ENCODE measurements at places on chromosomes 1 and 21.

DNA sequence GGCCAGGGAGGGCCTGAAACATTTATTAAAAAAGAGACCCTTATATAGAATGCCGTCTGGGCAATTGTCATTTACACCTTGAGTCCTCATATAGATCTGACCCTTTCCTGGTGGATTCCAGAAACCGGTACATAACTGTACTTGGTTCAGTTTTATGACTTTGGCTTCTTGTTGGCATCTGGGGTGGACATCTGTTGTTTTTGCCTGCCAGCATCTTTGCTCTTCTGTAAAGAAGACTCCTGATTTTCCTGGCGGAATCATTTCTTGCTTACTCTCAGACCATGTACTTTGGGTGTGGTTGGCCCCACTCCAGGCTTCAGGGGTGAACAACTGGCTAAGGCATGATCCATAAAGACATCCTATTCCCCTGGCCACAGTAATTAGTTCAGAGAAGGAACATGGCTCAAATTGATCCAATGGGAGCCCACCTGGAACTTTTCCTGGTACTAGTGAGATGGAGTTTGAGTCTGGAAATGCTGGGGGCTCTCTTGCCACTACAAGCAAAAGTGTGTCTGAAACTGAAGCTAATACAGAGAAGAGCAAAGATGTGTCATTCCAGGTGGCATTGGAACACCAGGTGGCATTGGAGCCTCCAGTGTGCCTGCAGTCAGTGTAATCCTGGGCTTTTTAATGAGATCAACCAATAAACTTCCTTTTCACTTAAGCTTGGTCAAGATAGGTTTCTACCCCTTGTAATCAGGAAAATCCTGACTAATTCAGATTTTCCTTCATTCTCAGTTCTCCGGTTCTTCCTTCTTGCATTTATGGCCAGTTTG, 332.5 kb upstream of the CAMK1G start:
- no peak for DNase-seq

DNA sequence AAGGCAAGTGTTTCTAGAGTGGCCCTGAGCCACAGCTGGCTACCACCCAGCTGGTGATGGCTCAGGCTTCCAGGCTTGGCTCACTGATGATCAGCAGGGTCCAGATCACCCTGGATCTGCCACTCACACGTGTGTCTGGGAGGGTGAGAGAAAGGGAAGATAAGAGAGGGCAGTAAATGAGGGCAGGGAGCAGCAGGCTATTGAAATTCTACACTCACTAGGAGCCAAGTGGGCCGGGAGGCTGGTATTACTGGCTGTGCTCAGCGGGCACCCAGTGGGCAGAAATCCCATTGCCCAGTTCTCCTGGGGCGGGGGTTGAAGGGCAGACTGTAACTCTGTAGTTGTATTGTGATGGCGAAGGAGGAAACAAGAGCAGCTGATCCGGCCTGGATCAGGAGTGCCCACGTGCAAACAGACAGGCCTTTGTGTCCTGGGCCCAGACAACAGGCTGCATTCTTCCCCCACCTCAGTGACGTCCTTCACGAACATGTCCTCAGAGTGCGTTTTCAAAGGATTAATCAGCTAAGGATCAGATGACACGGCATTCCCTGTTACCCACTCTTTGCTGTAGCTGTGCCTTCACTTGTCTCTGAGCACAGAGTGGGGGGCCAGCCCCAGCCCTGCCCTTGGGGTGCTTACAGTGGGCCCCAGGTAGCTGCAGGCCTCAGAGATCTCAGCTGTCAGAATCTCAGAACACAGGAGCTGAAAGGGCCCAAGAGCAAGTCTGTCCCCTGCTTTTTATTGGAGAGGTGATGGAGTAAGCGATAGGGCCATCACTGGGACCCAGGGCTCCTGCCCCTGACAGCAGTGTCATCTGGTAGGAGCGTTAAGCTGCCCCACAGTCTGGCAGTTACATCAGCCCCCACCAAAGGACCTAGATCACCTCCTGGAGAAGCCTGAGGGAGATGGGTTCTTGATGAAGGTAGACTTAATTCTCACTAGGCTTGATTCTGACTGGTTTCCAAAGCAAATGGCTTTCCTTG, 60.5 kb downstream of the ATP1A1 start:
- peak; percentile 94 for DNase-seq

DNA sequence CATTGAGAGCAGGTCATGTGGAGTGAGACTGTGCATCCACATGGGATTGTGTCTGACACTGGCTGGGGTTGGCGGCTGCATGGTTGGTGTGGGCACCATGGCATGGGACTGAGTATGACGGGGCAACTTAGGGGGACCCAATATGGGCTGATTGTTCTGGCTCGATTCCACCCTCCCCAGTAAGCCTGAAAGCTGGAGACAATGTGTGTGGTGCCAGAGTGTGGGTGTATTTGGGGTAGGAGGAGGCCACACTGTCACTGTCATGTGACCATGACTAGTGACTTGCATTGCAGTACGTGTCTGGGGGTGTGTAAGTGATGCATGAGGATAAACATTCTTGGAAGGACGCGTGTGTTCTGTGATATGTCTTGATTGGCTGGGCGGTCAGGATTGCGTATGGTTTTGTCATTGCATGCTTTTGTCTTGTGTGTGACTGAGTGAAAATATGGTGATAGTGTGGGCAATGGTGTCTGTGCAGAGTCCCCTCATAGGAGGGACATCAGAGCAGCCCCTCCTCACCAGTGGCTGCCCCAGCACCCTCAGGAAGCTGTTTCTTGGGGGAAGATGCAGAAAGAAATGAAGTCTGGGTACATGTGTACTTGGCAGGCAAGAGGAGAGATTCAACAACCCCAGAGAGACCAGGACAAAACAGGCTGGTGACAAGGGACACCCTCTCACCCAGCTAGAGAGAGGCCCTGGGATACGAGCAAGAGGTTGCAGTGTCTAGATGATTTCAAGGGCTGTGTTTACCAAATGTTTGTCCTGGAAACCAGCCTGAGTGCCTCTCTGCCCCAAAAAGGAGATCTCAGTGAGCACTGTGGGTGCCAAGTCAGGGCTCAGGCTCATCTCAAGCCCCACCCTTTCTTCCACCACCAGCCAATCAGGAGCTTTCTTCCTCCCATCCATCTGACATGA, 36.3 kb downstream of the SDC3 start:
- DNase-seq: no peak

DNA sequence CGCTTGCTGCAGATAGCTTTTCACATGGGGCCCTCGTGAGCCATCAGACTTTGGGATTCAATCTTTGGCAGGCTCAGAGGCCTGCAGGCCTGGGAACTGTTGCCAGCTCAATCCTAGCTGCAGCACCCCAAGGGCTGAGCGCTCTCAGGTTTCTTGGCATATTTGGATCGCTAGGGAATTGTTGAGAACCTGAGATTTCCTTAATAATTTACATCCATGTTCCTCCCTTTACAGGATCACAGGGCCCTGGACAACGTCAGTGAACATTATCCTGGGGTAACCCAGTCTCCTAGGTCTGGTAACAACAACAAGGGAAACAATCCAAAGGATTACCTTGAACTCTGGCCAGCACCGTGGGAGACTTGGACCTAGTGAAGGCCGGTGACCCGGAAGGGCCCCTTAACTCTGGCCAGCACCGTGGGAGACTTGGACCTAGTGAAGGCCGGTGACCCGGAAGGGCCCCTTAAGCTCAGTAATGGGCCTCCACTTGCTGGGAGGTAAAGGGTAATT, 49.3 kb upstream of the NEK2 start:
- DNase-seq: no peak

DNA sequence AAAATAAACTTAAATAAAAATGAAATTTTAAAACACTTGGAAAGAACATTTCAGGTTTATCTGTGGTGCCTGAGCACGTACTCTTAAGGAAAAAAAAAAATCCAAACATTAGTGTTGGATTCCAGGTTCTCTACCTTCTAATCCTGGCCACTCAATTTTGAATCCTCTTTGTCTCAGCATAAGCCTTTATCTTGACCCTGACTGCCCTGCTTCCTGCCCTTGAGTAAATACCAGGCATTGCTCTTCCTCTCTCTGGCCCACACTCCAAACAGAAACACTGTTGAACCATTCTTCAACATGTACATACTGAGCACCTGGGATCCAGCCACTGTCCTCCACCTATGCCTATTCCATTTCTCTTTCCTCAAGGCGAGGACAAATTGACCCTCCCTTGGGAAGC, 11.4 kb upstream of the VANGL1 start:
- no peak for DNase-seq

GRCh38 chr1:221013691-221014660, 134.7 kb downstream of the HLX start:
- no peak for DNase-seq
